ENCODE measurements at places on chromosomes 7 and 10.

GRCh38 chr10:78712147-78712546 lies 356.6 kb upstream of the ZMIZ1 start:
- no peak for DNase-seq

GRCh38 chr7:139016931-139017511 lies 18.8 kb downstream of the ZC3HAV1L start:
- peak; percentile 83 for DNase-seq

- peak; percentile 45 for DNase-seq
Observed at GRCh38 chr7:134552105-134552504, 3.2 kb downstream of the AKR1B15 start.

DNA sequence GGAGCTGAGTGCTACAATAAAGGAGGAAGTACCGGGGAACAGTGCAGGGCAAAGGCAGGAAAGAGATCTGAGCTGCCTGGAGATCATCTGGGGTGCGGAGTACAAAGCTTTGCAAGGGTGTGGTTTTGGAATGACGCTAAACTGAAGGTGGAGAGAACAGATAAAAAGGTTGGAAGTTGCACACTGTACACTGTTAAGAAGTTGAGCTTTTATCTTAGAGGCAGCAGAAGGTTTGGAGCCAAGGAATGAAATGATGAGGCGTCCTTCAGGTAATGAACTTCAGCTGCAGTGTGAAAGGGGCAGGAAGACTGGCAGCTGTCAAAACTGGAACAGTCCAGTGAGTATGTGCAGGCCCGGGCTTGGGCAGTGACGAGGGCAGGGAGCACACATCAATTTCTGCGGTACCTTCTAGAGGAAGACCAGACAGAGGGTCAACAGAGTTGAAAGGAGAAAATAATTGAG lies 7.2 kb upstream of the ANKRD61 start:
- DNase-seq, result no peak

- DNase-seq, result no peak
Observed at GRCh38 chr7:2152646-2153045, 80.1 kb downstream of the MAD1L1 start.

DNA sequence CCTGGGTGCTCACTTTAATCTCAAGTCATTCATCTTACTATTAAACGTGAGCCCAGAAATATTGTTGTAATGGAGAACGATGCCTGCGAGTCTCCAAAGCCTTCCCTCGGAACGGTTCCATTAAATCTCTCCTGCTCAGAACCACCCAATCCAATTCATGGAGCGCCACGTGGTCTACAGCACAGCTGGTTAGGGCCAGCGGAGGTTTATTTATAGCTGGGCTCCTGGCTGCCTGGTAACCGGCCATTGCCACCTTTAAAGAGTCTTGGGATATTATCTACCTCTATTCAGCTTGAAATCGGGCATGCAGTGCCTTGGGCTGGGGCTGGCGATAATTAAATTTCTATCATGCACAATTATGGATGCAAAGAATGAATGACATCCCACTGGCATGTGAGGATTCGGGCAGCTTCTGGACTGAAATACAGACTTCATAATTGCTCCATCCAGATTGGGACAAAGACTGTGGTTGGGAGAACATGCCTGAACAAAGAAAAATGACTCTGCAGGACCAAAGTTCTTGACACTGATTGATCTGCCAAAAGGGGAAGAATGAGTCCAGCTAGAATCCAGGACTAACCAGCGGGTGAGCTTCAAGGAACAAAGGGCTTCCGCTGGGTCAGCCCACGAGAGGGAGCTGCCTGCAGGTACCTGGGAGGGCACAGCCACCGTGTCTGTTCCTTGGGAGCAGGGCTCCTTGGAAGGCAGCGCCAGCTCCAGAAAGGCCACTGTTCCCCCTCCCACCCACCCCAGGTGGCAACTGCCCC lies 7.3 kb downstream of the FAM20C start:
- DNase-seq, result no peak

- DNase-seq, result peak; percentile 12
Observed at GRCh38 chr10:6464862-6465430, 115.1 kb downstream of the PRKCQ start.

DNA sequence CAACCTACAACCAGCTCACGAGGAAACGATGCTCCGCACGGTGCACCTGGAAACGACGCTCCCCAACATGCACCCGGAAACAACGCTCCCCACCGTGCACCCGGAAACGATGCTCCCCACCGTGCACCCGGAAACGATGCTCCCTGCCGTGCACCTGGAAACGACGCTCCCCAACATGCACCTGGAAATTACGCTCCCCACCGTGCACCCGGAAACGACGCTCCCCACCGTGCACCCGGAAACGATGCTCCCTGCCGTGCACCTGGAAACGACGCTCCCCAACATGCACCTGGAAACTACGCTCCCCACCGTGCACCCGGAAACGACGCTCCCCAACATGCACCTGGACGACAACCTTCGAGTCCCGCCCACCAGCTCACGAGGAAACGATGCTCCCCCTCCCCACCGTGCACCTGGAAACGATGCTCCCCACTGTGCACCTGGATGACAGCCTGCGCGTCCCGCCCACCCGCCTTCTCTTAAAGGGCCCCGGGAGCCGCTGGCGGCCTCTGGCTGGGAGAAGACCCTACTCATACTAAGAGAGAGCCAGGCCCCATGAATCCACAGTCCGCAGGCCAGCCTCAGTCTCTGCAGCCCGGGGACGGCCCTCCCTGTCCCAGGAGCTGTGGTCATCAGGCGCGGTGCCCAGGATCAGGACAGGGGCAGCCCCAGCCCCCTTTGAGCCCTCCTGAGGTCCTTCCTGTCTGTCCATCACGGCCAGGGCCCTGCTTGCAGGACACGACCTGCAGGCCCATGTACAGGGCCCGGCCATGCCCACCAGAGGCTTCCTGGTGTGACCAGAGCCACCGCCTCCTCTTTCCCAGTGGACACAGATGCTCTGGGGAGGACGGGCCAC lies 98.3 kb downstream of the PDGFA start:
- DNase-seq, result no peak

DNA sequence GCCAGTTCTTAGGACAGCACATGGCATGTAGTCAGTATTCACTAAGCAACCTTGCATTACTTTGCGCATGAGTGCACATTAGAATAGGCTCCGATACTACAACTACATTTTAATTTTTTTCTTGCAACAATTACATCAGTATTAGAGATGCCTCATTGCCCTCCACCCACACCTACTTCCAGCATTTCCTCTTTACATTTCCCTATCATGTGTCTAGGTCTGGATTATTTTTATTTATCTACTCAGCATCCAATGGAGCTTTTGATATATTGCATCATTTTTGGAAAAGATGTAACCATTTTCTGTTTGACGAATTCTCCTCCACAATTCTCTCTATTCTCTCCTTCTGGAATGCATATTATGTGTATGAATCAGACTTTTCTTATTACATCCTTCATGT lies 258.2 kb upstream of the GLI3 start:
- DNase-seq, result no peak

- no peak for DNase-seq
Observed at GRCh38 chr7:149020483-149020882, 7.8 kb downstream of the PDIA4 start.

DNA sequence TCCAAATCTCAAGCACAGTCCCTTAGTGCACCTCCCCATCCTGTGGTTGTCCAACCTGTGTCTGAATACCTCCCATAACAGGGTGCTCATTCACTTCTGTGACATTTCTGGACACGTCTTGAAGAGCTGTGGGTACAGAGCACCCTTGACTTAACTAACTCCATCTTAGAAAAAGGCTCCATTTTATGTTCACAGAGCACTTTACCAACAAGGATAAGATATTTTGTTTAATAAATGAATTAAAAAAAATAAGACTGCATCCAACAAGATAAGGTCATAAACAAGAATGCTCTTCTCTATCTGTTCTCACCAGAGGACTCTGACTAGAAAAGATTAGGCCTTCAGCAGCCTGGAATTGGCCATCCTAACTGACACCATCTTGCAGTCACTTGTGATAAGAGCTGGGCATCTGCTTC lies 335.2 kb upstream of the ZNF32 start:
- DNase-seq, result no peak

- no peak for DNase-seq
Observed at GRCh38 chr7:90022213-90022612, 132.1 kb upstream of the STEAP1 start.

DNA sequence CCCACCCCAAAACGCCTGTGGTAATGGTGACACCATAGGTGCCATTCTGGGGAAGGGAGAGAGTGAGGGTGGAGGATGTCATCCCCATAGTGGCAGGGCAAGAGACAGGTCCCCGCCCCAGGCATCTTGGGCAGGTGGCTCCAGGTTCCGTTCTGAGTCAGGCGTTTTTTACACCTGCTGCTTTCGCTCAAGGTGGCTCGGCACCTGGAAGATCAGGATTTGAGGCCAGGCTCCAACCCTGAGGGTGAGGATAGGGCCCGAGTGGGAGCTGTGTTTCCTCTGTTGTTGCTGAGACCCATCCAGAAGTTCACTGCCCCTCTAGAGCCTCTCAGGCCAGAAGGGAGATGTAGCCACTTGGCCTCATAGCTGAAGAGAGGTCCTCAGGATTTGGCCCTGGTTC lies 36.6 kb upstream of the DUSP5 start:
- DNase-seq, result no peak

GRCh38 chr7:70353946-70354335 lies 755.7 kb downstream of the AUTS2 start:
- DNase-seq, result no peak

GRCh38 chr10:42997151-42997848 lies 79.6 kb upstream of the RET start:
- no peak for DNase-seq

GRCh38 chr10:30811276-30812017 lies 181.9 kb upstream of the LYZL2 start:
- DNase-seq, result no peak

DNA sequence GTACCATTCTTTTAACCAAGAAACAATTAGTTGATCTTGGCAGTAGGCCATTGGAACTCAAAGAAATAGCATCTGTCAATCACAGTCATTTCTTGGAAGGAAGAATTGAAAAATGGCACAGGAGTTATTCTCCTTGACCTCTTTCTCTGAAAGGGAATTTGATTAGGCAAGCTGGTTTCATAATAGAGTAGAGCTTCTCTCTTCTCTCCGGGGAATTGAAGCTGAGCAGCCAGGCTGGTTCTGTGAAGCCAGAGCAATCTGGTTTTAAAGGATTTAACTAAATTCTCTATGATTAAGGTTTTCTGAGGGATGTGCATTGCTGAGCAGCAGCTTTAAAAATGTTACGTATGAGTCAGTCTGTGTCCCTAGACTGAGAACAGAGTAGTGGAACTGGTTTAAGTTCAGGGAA lies 70.2 kb downstream of the AHCYL2 start:
- DNase-seq, result no peak

DNA sequence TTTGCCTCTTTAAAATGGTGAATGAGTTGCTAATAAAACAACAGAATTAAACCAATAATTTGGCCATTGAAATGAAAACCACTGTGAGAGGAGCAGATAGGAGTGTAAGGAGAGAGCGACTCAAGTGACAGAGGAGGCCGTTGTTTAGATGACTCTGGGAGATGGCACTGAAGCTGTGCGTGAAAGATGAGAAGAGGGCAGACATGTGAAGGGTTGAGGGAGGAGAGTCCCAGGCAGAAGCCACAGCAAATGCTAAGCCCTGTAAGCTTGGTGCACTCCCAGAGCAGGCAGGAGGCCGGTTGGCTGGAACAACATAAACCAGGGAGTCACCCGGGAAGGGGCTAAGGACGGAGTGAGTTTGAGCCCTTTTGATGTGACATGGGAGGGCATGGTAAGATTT lies 814 bp upstream of the OPALIN start:
- DNase-seq, result no peak

- no peak for DNase-seq
Observed at GRCh38 chr10:50961297-50961696, 75.9 kb upstream of the A1CF start.

GRCh38 chr10:97427571-97428179 lies 1.7 kb downstream of the PGAM1 start:
- DNase-seq, result peak; percentile 81

GRCh38 chr7:140057143-140057535 lies 5.6 kb downstream of the PARP12 start:
- no peak for DNase-seq

GRCh38 chr7:157239571-157240270 lies 97.1 kb upstream of the DNAJB6 start:
- no peak for DNase-seq

DNA sequence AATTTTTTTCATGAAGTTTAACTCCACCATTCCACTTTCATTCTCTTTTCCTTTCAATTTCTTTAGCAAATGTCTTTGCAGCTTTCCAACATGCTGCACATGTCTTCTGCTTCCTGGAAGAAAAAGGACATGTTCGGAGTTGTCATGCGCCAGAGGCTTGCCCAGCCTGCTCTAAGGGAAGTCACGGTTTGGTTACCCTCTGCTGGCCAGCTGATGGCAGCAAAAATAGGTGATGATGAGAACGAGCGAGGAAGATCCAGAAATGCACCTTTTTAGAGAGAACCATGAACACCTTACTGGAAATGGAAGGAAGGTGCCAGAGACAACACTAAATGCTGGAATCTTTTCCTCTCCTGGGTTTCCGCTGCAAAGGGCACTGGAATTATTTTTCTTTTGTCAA lies 4.9 kb upstream of the ZSCAN21 start:
- DNase-seq, result peak; percentile 60

DNA sequence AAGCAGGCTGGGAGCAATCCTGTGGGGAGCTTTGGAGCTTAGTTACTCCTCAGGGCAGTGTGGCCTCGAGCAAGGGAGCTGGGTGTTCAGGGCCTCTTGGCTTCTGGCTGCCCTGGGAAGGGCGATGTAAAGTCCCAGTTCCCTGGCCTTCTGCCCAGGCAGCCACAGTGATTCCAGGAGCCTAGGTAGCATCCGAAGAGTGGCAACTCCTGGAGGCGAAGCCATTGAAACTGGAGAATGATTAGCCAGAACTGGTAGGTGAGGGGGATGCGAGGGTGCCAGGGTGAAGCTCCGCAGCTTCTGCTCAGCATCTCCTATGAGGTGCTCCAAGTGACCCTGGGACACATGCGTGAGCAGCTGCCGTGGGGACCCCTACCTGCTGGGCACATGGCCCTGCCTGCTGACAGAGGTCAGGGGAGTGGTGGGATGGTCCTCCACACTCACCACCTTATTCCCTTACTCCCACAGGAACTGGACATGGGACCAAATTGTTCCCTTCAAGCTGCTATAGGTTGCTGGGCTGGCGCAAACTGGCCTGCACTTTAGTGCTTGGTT lies 7.8 kb upstream of the GDF2 start:
- no peak for DNase-seq

DNA sequence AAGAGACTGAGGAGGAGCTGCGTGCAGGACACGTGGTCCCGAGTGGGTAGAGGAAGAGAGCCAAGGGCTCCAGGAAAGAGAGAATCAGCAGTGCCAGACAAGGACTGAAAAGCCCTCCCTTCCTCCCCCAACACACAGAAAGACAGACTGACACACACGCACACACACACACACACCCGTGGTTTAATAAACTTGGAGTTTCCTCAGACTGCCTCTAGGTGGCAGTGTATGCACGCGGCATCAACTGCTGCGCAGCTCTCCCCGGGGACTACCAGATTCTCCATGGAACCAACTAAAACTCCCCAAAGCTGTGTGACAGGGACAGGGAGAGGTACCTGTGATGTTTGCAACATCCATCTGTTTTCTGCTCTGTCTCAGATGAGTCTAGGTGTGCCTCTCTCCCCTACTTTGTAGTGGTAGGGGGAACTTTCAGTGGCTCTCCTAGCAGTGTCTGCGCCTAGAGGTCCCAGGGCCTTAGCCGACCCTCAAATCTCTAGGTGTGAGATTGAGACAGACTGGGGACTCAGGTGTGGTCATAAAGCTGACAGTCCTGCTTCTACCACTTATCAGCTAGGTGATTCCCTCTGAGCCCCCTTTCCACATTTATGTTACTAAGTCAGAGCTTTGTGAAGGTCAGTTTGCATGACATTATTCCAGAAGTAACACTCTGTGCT lies 9.3 kb upstream of the TSPAN14 start:
- no peak for DNase-seq

- peak; percentile 30 for DNase-seq
Observed at GRCh38 chr10:78028438-78029268, 662 bp downstream of the POLR3A start.

Data from mucosa of descending colon (tissue), 3 donors.